ENCODE measurements at places on chromosomes 13 and 19.
A peak's percentile ranks its signal among the peaks of the same experiment; 100 is the strongest.

- no peak for DNase-seq
Observed at GRCh38 chr13:37636701-37637100, 38.1 kb upstream of the POSTN start.

- peak; percentile 46 for DNase-seq
Observed at GRCh38 chr19:55066107-55066709, 3.3 kb upstream of the RDH13 start.

GRCh38 chr19:51431124-51431523, 13.7 kb upstream of the SIGLEC10 start:
- DNase-seq, result no peak

DNA sequence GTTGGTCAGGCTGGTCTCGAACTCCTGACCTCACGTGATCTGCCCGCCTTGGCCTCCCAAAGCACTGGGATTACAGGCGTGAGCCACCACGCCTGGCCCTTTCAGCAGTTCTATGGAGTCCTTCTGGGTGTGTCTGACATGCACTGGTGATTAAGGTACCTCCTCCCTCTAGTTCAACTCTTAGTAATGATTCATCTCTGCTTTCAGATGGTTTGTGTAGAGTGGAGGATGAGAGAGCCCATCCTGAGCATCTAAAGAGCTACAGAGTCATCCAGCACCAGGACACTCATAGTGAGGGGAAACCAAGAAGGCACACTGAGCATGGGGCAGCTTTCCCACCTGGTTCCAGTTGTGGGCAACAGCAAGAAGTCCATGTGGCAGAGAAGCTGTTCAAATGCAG, 8.2 kb downstream of the ZNF584 start:
- DNase-seq, result no peak

DNA sequence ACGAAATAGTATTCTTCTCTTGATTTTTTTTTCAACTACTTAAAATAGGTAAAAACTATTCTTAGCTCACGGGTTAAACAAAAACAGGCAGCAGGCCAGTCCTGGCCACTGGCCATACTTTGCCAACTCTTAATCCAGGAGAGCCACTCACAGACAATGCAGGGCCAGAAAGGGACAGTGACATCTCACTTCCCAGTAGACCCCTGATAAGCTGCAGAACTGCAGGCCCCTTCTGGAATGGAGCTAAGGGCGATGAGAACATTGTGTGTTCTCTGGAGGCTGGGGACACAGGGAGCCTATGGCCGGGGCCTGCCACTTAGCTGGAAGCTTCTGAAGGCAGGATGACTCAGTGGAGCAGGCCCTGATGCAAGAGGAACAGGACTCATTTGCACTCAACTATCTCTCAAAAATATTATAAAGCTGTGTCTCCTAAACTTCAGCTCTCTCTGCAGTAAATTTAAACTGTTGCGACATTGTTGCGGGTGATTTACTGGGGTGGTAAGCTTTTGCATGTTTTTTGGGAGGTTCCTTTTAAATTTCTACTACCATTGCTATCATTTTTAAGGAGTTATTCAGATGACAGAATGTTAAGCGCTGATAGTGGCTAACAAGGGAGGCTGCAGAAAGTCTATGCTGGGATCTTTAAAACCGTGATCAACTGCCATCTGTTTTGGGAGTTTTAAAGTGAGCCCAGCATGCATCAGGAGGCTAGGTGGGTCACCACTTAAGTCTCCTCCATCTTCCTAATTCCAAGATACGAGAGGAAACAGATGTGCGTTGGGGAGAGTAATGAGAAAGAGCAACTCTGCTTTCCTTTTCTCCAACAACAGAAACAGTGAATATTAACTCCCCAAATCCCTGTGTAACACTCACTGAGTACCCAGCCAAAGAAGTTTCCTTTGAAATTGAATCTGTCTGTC, 33.2 kb upstream of the KATNAL1 start:
- DNase-seq, result no peak

DNA sequence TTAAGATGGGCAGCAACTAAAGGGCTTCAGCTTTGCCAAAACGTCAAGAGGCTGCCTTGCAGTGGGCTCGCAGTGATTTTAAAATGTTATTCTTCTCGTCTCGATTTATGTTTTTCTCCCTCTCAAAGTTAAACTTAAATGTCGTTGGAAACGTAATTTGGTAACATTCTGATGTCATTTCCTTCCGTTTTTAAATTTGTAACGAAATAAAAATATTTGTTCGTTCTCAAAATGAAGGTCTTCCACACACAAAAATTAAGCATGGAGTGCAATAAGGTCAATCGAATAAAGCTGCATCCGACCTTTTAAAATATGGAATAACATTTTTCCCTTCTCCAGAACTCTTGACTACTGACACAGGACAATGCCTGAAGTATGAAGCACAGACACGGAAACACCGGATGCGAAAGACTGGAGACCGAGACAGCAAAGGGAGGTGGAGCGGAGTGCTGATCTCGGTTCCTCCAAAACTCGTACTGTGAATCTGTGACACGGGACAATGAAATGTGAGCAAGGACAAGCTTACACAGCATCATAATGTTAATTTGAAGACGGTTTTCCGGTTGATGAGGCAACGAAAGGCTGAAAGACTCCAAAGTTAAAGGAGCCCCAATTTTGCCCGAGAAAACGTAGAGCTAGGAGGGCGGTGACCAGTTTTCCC, 850 bp downstream of the MTMR6 start:
- peak; percentile 47 for DNase-seq

DNA sequence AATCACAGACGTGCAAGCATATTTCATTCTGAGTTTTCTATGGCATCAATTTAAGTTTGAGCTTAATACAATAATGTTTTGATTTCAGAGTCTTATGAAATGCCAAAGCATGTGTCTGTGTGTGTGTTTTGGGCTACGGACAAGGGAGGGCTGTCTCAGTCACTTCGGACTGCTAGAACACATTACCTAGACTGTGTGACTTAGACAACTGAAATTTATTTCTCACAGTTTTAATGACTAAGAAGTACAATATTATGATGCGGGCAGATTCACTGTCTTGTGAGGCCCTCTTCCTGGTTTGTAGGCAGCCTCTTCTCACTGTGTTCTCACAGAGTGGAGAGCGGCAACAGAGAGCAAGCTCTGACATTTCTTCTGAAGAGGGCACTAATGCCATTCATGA, 1202.0 kb downstream of the EFNB2 start:
- no peak for DNase-seq

GRCh38 chr19:6042776-6043726, 65.1 kb upstream of the RANBP3 start:
- DNase-seq, result no peak
